DMS79 (cell line): ENCODE measurements at places on chromosomes 5 and 9.

DNA sequence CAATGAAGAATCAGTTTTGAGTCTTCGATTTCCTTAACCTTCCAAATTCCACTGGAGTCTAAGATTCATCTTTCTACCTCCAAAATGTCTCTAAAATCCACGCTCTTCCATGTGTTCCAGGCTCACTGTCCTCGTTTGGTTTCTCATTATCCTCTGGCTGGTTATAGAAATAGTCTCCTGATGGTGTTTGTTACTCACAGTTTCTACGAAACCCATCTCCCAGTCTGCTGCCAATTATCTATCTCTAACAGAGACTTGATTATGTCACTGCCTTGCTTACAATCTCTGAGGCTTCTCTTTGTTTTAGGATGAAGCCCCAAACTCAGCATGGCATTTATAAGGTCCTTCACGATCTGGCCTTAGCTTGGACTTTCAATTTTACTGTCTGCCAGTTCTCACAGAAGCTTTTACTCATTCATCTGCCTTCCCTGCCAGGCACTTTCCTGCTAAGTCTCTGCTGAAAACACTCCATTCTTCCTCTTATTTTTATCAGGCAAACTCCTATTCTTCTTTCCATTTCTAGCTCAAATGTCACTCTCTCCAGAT, 339.6 kb upstream of the SGCD start:
- no peak for DNase-seq

GRCh38 chr5:179792612-179793467, 946 bp upstream of the LTC4S start:
- DNase-seq = no peak

DNA sequence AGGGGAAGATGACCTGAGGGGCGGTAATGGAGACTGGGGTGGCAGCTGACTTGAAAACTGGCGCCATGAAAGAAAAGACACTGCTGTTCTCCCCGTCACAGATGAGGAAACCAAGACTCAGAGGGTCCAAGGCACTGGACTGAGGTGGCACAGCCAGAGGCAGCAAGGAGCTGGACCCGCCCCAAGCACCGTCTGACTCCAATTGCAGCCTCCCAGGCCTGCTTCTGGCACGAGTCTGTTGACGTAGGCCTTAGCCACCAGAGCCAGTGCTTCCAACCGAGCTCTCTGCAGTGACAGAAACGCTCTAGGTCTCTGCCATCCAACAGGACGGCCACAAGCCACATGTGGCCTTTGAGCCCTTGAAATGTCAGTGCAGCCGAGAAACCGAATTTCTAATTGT, 193.2 kb downstream of the OLFM1 start:
- no peak for DNase-seq

DNA sequence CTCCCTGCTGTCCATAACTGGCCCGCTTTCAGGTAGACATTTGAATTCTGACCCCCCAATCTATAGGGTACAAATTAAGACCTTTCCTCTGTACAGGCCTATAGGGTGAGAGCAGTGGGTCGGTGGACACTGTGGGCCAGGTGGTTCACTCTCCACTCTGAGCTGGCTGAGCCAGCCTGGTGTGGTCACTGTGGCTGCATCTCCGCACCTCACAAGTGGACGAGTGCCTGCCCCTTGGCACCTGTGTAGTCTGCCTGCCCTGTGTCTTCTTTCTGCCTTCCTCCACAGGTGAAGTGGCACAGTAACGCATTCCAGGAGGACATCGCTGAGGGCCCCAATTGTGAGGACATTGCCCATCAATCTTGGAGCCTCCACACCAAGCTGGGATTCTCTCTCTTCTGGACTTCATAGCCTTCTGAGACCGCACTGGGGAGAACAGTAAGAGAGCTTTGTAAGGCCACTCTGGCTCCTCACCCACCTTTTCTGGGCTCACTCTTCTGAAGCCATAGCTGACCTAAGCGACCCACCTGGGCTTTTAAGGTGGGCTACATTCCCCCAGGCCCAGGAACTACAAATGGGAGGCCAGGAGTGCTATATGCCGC, 33.5 kb upstream of the JADE2 start:
- no peak for DNase-seq

- no peak for DNase-seq
These were observed 58.7 kb downstream of the MED27 start for GRCh38 chr9:132020820-132021510.

GRCh38 chr9:106718936-106719335, 144.0 kb upstream of the ZNF462 start:
- DNase-seq = no peak

GRCh38 chr9:20988671-20989315, 42.6 kb downstream of the HACD4 start:
- no peak for DNase-seq

GRCh38 chr9:126318858-126319257, 7.8 kb upstream of the MVB12B start:
- no peak for DNase-seq

DNA sequence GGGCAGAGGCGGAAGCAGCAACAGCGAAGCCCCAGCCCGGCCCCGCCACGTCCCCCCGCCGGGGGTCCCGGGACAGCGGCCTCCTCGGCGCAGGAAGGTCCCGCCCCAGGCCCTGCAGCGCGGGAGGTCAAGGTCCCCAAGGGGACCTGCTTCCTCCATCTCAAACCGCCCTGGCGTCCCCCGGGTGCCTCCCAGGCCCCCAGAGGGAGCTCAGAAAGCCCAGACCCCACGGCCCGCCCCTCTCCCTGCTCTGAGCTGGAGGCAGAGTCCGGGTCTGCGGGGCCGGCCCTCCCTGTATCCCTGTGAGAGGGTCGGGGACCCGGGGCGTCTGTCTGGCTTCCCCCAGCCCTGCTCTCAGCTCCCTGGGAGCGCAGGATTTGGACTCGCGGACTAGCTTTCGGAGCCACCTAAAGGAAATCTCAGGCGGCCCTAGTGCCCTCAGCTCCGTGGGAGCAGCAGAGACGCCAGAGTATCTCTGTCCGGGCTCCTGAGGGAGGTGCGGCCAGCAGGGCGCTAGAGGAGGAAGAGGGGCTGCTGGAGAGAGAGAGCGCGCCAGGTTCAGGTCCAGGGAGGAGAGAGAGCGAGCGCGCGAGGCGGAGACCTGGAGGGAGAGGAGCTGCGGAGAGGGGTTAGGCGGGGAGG, 30.7 kb downstream of the EXOC3 start:
- DNase-seq = peak; percentile 46

DNA sequence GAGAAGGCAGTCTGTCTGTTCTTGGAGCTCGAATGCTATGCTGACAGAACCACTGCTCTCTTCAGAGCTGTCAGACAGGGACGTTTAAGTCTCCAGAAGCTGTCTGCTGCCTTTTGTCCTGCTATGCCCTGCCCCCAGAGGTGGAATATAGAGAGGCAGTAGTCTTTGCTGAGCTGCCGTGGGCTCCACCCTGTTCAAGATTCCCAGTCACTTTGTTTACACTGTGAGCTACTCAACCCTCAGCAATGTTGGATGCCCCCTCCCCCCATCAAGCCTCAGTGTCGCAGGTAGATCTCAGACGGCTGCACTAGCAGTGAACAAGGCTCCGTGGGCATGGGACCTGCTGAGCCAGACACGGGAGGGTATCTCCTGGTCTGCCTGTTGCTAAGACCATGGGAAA, 344.2 kb downstream of the TMEM161B start:
- no peak for DNase-seq

- DNase-seq = no peak
These were observed 2.2 kb upstream of the ZNF366 start for GRCh38 chr5:72509401-72509800.

DNA sequence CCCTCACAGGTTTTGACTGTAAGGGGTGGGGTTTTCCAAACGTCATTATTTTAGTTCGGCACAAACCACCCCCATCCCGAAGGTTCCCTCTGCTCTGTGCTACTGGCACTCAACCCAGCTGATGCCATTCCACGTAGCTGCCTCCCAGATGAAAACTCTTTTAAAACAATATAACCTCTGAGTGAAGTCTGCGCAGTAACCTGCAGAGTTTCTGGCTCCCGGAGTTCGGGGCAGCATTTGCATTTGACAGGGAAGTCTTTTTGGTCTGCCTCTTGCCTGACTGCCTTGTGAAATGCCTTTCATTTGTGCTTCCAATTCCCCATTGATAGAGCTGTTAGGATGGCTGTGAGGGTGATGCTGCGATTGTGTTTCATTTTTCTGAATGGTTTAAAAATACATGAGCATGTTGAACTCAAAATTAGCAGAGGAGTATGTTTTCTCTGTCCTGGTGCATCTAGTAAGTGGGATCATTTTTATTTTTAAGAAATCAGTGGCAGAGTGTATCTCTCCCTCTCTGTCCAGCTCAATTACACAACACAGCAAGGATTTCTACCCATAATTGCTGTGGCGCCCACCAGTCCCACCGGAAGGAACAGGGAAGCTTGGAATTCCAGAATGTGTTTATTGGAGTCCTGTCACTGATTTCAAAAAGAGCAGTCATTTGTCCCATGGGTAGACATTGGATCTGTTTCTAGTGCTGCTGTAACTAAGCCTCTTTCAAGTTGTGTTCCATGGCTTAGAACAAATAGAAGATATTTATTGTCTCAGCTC, 24.8 kb downstream of the ADCY2 start:
- no peak for DNase-seq

DNA sequence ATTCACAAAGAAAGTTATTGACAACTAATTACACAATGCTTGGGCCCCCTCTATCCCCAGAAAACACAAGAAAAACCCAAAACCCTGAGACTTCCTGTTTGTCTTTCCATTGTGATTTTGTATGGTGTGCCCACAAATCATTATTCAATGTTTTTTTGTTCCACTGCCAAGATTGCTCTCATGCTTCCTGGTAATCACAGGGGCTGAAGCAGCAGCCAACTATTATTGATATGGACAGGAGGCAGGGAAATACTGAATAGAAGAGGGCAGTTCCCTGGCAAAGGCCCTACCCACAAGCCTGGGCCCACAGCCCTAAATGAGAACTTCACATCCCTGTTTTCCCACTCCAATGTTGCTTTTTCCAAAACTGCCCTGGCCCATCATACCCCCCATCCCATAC, 21.5 kb upstream of the RFK start:
- DNase-seq = no peak

GRCh38 chr5:181130832-181131496, at the start of gene OR2V1:
Gene OR2V1 (minus strand): TSS chr5:181131169. CDS start chr5:181125304, 5,865 bp downstream.
- no peak for DNase-seq

GRCh38 chr5:31993165-31993961, 180.8 kb downstream of the GOLPH3 start:
- DNase-seq = no peak

DNA sequence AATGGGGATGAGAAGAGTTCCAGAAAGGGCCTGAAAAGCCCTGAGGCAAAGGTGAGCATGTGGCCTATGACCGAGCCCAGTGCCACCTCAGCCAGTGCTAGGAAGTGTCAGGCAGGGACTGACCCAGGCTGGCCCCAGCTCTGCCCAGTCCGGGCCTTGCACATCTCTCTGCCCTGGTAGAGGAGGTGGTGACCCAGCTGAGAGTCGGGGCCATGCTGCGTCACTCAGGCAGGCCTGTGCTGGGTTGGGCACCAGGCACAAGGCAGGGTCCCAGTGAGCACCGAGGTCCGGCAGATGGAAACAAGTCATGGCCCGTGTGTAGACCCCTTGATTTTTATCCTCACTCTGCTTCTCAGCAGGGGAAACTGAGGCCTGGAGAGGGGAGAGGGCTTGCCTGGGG, 729 bp downstream of the CDHR2 start:
- DNase-seq = no peak

GRCh38 chr9:137078701-137079400, 1.5 kb downstream of the UAP1L1 start:
- no peak for DNase-seq

DNA sequence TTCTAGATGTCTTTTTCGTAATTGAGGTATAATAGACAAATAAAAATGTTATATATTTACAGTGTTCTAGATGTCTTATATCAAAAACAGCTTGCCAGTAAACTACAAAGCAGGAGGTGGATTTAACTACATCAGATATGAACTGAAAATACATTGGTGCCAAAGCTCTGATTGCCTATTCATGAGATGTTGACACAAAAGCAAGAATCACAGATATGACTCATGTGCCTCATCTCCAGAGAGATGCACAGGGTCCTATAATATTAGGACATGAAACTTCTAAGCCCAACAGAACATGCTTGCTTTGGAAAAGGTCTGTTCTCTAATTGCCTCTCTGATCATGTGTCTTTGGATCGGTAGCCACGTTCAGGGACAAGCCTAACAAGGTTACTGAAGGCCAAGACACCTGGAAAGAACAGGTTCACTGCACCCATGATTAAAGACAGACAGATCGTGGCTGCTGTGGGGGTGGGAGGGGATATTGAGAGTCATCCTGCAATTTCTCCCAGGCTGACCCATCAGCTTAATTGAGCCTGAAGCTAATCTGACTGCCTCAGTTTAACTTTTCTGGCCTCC, 16.8 kb downstream of the ABCA1 start:
- DNase-seq = no peak

GRCh38 chr9:73869264-73869663, 627.9 kb upstream of the RORB start:
- DNase-seq = no peak

GRCh38 chr9:96587338-96588315, 32.0 kb downstream of the CDC14B start:
- no peak for DNase-seq

- peak; percentile 62 for DNase-seq
These were observed 104.4 kb downstream of the ARHGAP26 start for GRCh38 chr5:142874540-142874939.

- no peak for DNase-seq
These were observed 581.0 kb upstream of the RORB start for GRCh38 chr9:73916016-73916673.

DNA sequence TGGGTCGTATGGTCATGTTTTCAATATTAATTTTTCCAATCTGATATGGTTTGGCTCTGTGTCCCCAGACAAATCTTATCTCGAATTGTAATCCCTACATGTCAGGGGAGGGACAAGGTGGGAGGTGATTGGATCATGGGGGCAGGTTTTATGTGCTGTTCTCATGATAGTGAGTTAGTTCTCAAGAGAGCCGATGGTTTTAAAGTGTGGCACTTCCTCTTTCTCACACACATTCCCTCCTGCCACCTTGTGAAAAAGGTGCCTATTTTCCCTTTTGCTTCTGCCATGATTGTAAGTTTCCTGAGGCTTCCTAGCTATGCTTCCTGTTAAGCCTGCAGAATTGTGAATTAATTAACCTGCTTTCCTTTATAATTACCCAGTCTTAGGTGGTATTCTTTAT, 309.1 kb upstream of the GRIN3A start:
- DNase-seq = no peak

- no peak for DNase-seq
These were observed 67.7 kb downstream of the TENT4A start for GRCh38 chr5:6780802-6781391.

GRCh38 chr9:137611623-137612609, 6.4 kb downstream of the ARRDC1 start:
- no peak for DNase-seq

- DNase-seq = no peak
These were observed 3.2 kb downstream of the LRRC26 start for GRCh38 chr9:137166380-137167229.

- DNase-seq = no peak
These were observed 83.5 kb upstream of the RUSC2 start for GRCh38 chr9:35406183-35406959.

- no peak for DNase-seq
These were observed 184.7 kb upstream of the TRPM3 start for GRCh38 chr9:71306134-71306533.
